Calu3 (cell line): ENCODE measurements at places on chromosomes 16 and 17. TPM values are rescaled to one million over a fixed set of nuclear protein-coding genes. Genes with fewer than 3 reads are reported as not detected.

LPCAT2 gene
- 3.9 and 10.0 TPM in 2 replicates for total RNA-seq

ZP2 gene
- total RNA-seq, result not detected in 2 replicates

ABCC12 gene
- total RNA-seq, result not detected in 2 replicates

AURKB gene
- 66.8 and 78.9 TPM in 2 replicates for total RNA-seq

DNA sequence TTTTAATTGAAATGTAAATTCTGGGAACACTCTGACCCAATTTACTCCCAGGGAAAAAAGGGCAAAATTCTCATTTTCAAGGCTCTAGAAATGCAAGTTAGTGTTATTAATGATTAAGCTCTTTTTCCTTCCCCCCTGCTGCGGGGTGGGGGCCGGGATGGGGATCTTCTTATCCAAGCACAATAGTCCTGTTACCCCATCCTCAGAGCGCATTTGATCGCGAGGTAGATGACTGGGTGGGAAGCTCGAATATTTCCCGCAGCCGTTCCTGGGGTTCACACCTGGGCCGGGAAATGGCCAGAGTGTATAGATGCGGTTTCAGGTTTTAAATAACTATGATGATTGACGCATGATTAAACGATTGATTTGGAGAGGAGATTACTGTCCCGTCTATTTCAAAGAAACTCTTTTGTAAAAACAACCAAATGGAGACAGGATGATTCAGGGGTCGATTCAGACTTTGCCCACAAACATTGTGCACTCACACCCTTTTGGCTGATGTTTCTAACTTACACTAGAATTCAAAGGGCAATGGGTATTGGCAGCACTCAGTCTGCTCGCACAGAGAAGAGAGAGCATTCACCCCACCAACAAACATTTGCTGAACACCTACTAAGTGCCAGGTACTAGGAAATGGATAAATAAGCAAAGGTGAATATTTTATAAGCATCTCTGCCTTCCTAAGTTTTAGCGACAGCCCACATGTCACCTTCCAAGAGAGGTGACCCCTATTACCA is 55.0 kb downstream of the SALL1 start:
- DNase-seq, result no peak
- H3K27ac ChIP-seq, result no peak overlapping the region
- no peak overlapping the region for H3K4me3 ChIP-seq
- peaks cover 89% of the 10 kb centered on the region for H3K27me3 ChIP-seq
- H3K36me3 ChIP-seq, result no peaks in the 10 kb centered on the region
